ENCODE measurements at places on chromosomes 12 and 14.

- no peak for DNase-seq
These were observed 159.2 kb upstream of the LRIG3 start for GRCh38 chr12:59079472-59079871.

DNA sequence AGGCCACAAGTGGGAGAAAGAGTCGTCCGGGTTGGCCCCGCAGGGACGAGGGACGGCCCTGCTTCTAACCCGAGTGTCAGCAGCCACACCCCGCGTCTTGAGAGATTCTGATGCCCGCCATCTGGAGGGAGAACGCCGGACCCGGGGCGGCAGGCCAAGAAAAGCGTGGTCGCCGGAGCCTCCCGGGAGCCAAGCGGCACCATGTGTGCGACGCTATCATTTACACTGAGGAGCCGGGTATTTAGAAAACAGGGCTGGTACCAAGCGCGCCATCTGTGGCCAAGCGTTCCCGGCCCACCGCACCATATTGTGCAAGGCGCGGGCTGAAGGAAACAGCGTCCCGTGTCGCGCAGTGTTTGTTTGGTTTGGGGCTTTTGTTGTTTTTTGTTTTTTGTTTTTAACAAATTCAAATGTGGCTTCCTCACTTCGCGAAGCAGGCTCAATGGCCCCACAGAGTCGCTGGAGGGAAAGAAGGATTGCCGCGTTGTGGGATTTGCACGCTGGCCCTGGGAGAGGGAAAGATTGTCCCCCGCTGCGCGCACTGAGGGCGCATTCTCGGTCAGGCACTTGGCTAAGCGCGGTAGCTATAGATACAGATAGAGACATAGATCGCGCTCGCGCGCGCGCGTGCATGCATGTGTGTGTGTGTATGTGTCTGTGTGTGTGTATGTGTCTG, 153.8 kb downstream of the BCL11B start:
- DNase-seq: no peak

DNA sequence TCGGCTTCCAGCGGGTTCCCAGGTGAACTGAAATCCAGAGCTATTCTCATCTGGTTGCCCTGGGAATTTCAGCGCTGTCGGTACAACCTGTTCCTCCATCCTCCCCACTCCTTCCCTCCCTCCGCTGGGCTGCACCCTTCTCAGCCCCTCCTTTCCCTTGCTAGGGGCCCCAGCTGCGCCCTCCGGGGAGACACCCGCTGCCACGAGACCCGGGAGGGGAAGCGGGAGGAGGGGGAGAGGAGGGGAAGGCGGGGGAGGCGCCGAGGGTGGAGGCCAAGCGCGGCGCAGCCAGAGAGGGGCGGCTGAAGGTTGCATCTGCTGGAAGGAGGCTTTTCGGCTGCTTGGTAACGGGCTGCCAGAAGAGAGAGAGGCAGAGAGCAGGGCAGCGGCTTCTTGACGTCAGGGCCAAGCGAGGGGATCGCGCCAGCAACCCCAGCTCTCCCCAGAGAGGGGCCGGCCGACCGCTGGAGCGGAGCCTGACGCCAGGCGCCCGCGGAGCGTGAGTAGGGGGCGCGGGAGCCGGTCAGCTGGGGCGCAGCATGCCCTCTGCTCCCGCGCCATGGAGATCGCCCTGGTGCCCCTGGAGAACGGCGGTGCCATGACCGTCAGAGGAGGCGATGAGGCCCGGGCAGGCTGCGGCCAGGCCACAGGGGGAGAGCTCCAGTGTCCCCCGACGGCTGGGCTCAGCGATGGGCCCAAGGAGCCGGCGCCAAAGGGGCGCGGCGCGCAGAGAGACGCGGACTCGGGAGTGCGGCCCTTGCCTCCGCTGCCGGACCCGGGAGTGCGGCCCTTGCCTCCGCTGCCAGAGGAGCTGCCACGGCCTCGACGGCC, at the start of gene KCNA5:
KCNA5 (plus strand) TSS at position 291 of the 831 bp plus-strand sequence; CDS start at position 560, 269 bp downstream.
- DNase-seq: no peak

GRCh38 chr14:36208690-36209278, 32.3 kb upstream of the PTCSC3 start:
- no peak for DNase-seq

GRCh38 chr14:77088645-77089044, 9.4 kb upstream of the CIPC start:
- DNase-seq: no peak

- DNase-seq: no peak
These were observed 1158.4 kb upstream of the TMEM132C start for GRCh38 chr12:127108360-127109215.
